ENCODE measurements at places on chromosomes 13 and 19.

- DNase-seq = no peak
Measured at GRCh38 chr13:24153979-24154701, 6.4 kb upstream of the SPATA13 start.

- no peak for DNase-seq
Measured at GRCh38 chr19:31175564-31176348, 173.5 kb downstream of the TSHZ3 start.

DNA sequence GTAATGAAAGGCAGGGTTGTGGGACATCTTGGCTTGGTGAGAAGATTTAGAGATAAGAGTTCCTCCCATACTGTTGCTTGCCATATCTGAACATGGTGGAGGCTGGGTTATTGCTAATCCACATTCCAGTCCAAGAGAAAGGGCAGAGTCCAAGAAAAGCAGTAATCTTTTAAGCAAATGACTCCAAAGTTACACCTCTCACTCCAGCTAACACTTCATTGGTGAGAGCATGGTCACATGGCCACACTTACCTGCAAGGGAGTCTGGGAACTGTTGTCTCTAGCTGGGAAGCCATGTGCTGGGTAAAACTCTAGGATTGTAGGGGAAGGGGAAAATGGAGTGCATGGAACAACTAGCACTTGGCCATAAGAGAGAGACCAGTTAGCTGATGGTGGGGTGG, 5.6 kb downstream of the C19orf81 start:
- no peak for DNase-seq

DNA sequence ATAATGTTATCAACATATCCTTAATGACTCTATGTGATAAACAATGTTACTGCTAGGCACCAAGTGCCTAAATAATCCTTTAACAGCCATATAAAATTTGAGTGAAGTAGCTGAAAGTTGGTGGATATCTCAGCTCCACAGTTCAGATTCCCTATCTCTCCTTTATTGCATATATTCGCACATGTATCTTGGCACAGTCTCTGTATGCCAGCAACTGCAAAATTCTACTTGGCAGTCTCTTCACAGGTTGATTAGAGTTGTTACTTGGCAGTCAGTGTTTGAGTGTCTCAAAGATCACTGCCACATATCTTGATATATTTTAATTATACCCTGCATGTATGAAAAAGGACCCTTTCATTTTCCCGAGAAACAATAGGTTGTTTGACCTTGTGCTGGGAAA, 879.3 kb downstream of the OLFM4 start:
- DNase-seq = no peak

- no peak for DNase-seq
Measured at GRCh38 chr19:29785955-29786589, 25.7 kb upstream of the CCNE1 start.

DNA sequence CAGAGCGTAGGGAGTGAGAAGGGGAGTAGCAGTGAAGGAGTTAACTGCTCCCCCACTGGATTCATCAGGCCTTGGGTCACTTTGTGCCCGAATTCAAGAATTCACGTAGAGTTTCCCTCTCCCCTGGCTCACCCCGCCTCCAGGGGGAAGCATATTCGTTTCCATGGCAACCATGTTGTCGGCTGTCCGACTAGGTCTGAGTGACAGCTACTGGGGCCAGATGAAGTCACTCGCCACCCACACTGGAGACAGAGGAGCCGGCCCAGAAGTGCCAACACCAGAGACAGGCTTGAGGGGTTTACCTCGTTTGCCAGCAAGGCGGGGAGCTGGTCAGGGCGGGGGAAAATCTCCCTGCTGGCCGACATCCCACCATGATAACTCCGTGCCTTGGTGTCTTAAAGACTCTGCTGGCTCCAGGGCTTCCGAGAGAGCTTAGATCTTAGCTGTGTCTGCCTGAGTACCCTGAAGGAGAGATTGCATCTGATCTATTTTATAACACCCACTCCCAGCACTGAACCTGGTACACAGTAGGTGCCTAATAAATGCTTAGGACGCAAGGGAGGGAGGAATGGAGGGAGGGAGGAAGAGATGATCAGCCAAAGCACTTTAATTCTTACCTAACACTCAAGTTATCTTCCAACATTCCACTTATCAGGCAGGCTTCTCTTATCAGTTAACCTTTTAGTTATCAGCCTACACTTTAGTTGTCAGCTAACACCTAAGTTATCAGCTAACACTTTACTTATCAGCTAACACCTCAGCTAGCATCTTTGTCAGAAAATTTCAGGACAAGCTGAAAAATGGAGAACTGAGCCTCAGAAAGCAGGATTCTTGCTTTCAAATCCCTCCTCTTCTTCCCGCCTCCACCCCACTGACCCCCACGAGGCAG, 57.2 kb upstream of the ZNRF4 start:
- no peak for DNase-seq

GRCh38 chr19:51246164-51246552, 4.7 kb upstream of the SIGLECL1 start:
- no peak for DNase-seq

- DNase-seq = no peak
Measured at GRCh38 chr13:110341445-110342244, 34.6 kb downstream of the COL4A2 start.

Measured in NCI-H526 (cell line).